EH (cell line): ENCODE measurements at places on chromosomes 2 and 18.
A peak's percentile ranks its signal among the peaks of the same experiment; 100 is the strongest.

DNA sequence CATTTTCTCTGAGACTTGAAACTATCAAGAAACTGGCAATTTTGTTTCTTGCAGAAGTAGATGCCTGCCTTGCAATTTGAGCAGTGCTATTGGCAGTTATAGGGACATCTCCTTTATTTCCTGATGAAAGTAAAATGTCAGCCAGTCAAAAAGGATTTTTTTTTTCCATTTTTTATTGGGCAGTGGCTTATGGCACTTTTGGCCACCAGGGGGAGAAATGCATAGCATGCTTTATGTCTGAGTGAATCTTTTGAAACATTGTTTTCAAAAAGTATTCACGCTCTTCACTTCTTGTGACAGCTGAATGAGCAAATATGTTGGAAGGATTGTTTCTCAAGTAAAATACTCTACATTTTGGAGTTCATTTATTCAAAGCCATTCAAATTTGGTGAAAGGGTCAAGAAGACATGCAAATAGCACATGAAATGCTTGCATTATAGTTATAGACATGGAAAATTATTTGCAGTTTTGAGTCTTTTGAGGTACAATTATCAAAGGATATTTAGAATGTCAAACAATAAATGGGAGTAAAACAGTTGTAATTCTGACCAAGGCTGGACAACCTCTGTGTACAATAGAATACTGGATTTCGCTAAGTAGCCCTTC lies 491.0 kb downstream of the CDH2 start:
- peak; percentile 61 for DNase-seq

DNA sequence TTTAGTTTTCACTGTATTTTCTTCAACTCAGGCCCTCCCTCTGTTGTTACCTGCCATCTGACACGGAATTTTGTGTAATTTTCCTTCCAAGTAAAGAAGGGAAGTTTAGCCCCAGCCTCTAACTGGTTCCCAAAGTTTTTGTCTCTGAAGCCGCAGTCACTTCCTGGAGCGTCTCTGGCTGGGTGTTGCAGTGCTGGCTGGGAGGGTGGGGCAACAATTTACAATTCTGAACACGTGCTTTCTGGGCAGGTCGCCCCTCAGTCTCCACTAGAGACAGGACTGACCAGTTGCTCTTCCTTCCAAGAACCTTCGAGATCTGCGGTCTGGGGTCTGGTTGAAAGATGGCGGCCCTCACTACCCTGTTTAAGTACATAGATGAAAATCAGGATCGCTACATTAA lies 3.5 kb downstream of the CNDP2 start:
- DNase-seq, result peak; percentile 77

GRCh38 chr2:238322001-238322411 lies 1.7 kb downstream of the TRAF3IP1 start:
- DNase-seq, result no peak

DNA sequence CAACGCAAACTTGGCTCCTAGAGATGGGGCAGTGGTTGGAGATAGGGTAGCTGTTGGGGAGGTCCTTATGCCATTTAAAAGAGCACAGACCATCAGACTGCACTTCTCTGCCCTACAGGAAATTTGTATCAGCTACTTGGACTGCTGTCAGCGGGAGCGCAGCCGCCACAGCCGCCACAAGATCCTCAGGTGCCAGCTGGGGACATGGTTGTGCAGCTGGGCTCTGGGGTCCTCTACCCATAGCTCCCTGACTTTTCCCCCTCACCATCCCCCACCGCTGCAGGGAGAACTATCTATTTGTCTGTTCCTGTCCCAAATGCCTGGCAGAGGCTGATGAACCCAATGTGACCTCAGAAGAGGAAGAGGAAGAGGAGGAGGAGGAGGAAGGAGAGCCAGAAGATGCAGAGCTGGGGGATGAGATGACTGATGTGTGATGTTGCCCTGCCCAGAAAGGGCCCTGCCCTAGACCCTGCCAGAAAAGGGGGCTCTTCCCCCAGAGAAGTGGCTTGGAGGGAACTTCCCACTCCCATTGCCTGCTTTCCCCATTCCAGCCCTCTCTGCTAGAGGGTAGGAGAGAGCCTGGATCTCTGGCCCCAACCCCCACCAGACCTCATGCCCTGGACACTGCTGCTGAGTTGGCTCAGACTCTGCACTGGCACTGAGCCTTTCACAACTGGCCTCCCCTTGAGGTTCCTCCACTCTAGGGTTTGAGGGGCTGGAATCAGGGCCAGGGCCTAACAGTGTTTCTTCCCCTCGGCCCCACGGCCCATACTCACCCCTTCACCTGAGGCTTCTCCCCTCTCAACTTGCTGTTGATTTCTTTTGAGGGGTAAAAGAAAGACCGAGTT lies 7.3 kb downstream of the PRADC1 start:
- no peak for DNase-seq

- DNase-seq, result no peak
Observed at GRCh38 chr18:34283506-34283905, 58.8 kb upstream of the NOL4 start.

DNA sequence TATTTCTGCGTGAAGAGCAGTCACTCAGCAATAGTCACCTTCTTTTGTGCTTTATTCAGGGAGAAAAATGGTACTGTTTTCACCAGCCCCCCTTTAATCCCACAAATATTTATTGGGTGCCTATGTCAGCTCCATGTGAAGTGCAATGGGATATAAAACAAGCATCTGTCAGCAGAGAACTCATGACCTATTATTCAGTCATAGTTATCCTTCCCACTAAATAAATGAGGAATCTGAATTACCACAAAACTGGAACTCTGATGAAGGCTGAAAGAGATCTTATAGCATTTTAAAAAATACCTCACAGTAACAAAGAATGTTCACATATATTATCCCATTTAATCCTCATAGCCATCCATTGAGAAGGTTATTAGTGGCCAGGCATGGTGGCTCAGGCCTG lies 45.8 kb downstream of the DHX57 start:
- DNase-seq, result peak; percentile 37

GRCh38 chr18:44474591-44474990 lies 206.1 kb upstream of the SETBP1 start:
- peak; percentile 17 for DNase-seq

- no peak for DNase-seq
Observed at GRCh38 chr18:38902796-38903195, 1337.2 kb upstream of the CELF4 start.

- no peak for DNase-seq
Observed at GRCh38 chr2:74290466-74291217, 52.6 kb downstream of the SLC4A5 start.

DNA sequence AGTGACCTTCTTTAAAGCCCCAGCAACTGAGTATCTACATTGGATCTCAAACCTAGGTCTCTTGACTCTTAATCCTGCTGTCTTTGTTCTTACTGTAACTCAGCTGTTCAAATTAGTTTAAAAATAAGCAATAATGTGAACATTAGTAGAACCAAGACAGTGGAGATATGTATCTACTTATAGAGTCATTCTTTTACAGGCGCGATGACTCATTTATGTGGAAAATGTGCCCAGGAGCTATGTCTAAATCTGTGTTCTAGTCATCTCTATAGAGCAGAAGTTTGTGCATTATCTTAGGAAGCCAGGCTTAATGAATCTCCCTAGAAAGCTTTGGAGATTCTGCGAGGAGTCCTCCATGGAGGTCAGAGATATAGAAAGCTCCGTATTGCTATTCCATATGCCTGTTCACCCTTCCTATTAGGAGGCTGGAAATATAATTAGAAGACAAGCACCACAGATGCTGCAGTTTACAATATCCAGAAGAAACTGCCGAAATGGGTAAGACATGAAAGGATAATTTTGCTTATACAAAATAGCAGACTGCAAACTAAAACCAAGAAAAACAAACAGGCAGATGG lies 211.6 kb downstream of the TRIB2 start:
- peak; percentile 96 for DNase-seq

- DNase-seq, result no peak
Observed at GRCh38 chr2:233400961-233401360, 46.7 kb downstream of the DGKD start.

- no peak for DNase-seq
Observed at GRCh38 chr2:191856111-191856876, 9.4 kb upstream of the CAVIN2 start.

DNA sequence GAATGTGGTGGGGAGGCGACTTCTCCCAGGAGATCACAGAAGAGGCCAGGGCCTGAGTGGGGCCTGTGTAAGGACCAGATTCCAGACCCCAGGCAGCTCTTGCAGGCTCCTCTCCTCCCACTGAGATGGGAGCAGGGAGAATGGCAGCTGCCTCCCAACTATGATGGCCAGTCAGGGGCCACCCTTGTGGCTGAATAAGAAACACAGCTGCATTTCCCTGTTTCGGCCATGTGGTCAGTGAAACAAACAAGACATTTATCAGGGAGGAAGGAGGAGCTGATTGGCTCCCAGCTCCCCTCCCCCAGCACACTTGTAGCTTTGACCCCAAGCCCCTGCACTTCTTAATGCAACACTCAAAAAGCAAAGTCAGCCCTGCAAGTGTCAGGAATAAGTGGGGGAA lies 143.5 kb downstream of the CELF4 start:
- DNase-seq, result no peak

DNA sequence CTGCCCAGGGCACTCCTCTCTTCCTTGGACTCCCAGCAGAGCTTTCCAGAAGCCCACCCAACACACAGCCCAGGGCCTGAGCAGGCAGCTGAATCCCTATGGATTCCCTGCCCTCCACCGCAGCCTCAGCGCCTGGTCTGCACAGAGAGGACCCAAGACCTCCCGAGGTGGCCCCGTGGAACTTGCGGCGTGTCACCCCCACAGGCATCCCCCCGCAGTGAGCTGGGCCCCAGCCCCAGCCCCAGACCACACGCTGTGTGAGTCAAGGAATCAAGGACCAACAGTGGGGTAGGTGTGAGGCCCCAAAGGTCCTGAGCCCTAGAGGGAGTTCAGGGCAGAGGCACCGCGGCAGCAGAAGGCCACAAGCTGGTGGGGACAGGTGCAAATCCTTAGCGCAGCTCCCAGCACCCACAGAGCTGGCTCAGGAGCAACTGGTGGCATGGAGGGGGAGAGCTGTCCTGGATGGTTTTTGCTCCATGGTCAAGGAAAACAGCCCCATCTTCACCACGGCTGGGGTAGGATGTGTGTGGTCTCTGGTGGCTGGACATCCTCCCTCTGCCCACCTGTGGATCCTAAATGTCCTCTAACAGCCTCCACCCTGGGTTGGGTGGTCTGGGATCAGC lies 8.5 kb downstream of the HS6ST1 start:
- DNase-seq, result no peak

DNA sequence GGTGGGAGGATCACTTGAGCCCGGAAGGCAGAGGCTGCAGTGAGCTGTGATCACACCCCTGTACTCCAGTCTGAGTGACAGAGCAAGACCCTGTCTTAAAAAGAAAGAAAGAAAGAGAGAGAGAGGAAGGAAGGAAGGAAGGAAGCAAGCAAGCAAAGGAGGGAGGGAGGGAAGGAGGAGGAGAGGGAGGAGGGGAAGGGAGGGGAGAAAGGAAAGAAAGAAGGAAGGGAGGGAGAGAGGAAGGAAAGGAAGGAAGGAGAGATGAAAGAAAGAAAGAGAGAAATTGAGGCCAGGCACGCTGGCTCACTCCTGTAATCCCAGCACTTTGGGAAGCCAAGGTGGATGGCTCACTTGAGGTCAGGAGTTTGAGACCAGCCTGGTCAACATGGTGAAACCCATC lies 2.3 kb upstream of the NCKAP1 start:
- DNase-seq, result no peak

GRCh38 chr2:20113986-20114938 lies 62.8 kb upstream of the LAPTM4A start:
- no peak for DNase-seq

DNA sequence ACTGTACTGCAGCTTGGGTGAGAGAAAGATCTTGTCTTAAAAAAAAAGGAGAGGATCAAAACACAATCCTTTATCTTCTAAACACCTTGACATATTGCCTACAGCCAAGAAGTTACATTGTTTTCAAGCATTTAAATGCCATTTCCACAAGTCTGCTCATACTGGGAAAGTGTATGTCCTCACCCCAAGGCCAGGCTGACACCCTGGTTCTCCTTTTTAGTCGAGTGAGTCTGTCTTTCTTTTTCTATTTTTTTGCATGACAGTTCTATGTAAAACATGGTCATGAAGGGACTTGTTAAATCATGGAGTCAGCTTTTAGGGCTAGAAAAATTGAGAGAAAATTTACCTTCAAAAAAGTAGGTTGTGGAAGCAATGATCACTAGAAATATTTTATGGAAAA lies 233.3 kb downstream of the FAM210A start:
- DNase-seq, result no peak

DNA sequence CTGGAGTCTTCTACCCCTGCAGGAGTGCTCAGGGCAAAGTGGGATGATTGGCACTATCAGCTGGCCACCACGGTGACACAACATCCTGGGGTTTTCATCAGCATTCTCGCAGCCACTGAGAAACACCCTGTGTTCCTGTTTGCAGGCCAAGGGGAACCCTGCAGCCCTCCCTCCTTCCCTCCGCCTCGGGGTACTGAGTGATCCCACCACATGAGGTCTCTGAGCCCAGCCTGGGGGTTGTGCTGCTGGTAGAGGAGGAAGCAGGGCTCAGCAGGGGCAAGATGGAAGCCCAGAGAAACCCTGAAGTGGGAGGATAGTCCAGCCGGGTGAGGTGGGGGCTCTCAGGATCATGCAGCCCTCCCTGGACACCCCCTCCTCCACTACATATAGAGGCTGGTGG lies at the start of gene OXER1:
OXER1 (minus strand) TSS at position 40 of the 400 bp plus-strand sequence. CDS start 73 bp downstream, outside the sequence.
- DNase-seq, result no peak

DNA sequence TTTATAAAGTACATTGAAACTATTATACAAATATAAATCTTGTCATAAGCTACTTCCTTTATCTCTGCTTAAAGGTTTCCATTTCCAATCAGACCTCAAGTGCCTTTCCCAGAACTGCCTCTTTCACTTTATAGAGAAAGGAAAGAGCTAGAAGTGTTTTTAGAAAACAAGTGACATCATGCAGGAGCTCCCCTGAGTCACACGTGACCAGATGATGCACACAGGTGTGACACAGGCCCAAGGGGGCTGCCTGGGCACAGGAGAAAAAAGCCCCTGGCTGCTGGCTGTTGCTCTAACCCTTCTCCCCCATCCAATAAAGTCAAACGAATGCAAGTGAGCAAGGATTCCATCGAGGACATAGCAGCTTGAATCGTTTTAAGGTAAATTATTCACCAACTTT lies 21.4 kb upstream of the SH3BP4 start:
- no peak for DNase-seq

DNA sequence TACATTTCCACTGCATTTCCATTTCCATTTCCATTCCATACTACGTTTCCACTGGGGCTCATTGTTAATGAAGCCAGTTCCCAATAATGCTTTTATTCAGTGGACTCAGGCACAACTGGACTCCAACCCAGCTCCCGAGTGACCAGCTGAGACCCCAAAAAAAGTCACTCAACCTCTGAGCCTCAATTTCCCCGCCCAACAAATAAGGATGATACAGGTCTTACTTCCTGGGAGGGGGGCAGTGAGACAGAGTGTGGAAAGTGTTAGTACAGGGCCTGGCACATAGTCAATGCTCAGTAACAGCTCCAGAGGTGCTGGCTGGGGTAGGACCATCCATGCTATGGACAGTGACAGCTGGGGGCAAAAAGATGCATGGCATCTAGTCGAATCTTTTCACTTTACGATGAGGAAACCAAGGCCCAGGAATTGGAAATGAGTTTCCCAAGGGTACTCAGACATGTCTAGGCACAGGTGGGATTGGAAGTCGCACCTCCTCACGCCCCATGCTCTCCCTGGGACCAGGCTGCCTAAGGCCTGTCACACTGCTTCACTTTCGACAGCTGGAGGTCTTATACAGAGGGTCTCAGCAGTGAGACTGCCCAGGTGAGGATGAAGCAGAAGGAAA lies 226.5 kb downstream of the ANAPC1 start:
- DNase-seq, result no peak

- DNase-seq, result no peak
Observed at GRCh38 chr2:239667431-239667985, 266.7 kb upstream of the HDAC4 start.
